ENCODE measurements at places on chromosomes 7 and 10. TPM values are rescaled to one million over a fixed set of nuclear protein-coding genes. Genes with fewer than 3 reads are reported as not detected.

Gene NYAP1
- 0.95 TPM for total RNA-seq

GRCh38 chr10:95650232-95650631 is 6.3 kb downstream of the ALDH18A1 start:
- DNase-seq = no peak
- no peaks in the 10 kb centered on the region for H3K27me3 ChIP-seq
- H3K4me3 ChIP-seq = no peak overlapping the region
- peaks cover 45% of the 10 kb centered on the region for H3K36me3 ChIP-seq
- no peak overlapping the region for H3K27ac ChIP-seq

Gene PHKG1
- 0.24 TPM for total RNA-seq

- DNase-seq = no peak
- H3K27me3 ChIP-seq = no peaks in the 10 kb centered on the region
- H3K4me3 ChIP-seq = no peak overlapping the region
- no peaks in the 10 kb centered on the region for H3K36me3 ChIP-seq
- H3K27ac ChIP-seq = no peak overlapping the region
Observed at GRCh38 chr10:129652021-129652420, 185.0 kb downstream of the MGMT start.

GRCh38 chr7:143435266-143435665 is 8.0 kb upstream of the TAS2R60 start:
- DNase-seq = no peak
- no peaks in the 10 kb centered on the region for H3K4me1 ChIP-seq
- H3K27ac ChIP-seq = no peak overlapping the region
- H3K27me3 ChIP-seq = peaks cover 22% of the 10 kb centered on the region
- H3K36me3 ChIP-seq = peaks cover 2% of the 10 kb centered on the region

GRCh38 chr10:97612386-97612785 is 20.9 kb downstream of the MORN4 start:
- H3K27ac ChIP-seq = peak overlapping the region; percentile 45
- peaks cover 26% of the 10 kb centered on the region for H3K4me1 ChIP-seq
- no peak for DNase-seq
- no peaks in the 10 kb centered on the region for H3K27me3 ChIP-seq
- H3K36me3 ChIP-seq = peaks cover 6% of the 10 kb centered on the region

GRCh38 chr7:139749545-139749944 is 28.3 kb downstream of the HIPK2 start:
- H3K4me1 ChIP-seq = peaks cover 89% of the 10 kb centered on the region
- no peak overlapping the region for H3K4me3 ChIP-seq
- no peaks in the 10 kb centered on the region for H3K27me3 ChIP-seq
- H3K36me3 ChIP-seq = peaks cover 2% of the 10 kb centered on the region
- peak overlapping the region; percentile 34 for H3K27ac ChIP-seq
- no peak for DNase-seq

Gene OPALIN
- total RNA-seq = not detected

Gene GARIN1A
- total RNA-seq = 2.8 TPM

- no peak for DNase-seq
- H3K36me3 ChIP-seq = no peaks in the 10 kb centered on the region
- no peak overlapping the region for H3K27ac ChIP-seq
- H3K4me1 ChIP-seq = no peaks in the 10 kb centered on the region
- no peak overlapping the region for H3K4me3 ChIP-seq
- H3K27me3 ChIP-seq = no peaks in the 10 kb centered on the region
Observed at GRCh38 chr10:131000743-131001142, 310.8 kb downstream of the TCERG1L start.

Gene CNNM1
- total RNA-seq = 0.36 TPM

DNA sequence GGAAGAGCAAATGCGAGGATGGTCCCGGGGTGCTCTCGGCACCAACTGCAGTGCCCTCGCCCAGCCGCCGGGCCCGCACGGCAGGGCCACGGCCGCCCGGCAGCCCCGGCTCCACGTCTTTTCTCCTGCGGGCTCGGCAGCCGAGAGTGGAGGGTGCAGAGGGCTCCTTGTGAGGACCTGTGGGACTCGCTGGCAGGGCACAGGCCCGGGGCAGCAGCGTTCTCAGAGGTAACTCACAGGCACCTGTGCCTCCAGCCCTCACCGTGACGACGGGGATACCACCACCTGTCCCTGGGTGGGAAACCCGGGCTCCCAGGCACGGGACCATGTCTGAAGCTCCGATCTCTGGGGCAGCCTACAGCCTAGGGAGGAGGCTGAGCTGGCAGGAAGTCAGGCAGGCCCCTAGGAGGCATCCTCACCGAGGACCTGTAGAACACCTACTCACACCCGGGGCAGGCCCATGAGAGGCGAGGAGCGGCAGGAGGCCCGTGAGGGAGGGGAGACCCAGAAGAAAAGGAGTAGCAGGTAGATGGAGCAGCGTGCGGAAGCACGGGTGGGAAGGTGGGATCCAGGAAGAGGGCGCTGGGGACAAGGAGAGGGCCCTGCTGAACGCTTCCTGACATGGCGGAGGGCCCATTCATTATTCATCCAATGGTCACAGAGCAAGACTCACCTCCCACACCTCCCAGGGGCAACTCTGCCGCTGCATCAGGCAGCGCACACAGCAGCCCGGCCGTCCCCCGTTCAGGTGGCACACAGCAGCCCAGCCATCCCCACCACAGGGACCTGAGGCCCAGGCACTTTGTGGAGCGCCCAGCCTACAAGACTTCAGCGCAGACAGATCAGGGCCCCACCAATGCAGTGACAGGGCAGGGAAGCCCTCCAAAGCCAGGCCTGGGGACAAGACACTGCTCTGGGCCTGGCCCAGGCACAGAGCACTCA is 244.9 kb downstream of the MAD1L1 start:
- no peaks in the 10 kb centered on the region for H3K27me3 ChIP-seq
- no peak overlapping the region for H3K27ac ChIP-seq
- H3K36me3 ChIP-seq = peaks cover 3% of the 10 kb centered on the region
- H3K4me1 ChIP-seq = no peaks in the 10 kb centered on the region
- DNase-seq = peak; percentile 87

Gene XPNPEP1
- 80.6 TPM for total RNA-seq

GRCh38 chr7:1218541-1219165 is 14.0 kb upstream of the UNCX start:
- no peak overlapping the region for H3K4me3 ChIP-seq
- H3K27ac ChIP-seq = no peak overlapping the region
- no peak for DNase-seq

Gene SFXN4
- 13.9 TPM for total RNA-seq

Gene PNLIP
- total RNA-seq = not detected

Gene GSTK1
- 70.1 TPM for total RNA-seq

GRCh38 chr10:20608503-20608902 is 288.6 kb downstream of the NEBL start:
- no peaks in the 10 kb centered on the region for H3K27me3 ChIP-seq
- DNase-seq = no peak
- peaks cover 1% of the 10 kb centered on the region for H3K36me3 ChIP-seq

DNA sequence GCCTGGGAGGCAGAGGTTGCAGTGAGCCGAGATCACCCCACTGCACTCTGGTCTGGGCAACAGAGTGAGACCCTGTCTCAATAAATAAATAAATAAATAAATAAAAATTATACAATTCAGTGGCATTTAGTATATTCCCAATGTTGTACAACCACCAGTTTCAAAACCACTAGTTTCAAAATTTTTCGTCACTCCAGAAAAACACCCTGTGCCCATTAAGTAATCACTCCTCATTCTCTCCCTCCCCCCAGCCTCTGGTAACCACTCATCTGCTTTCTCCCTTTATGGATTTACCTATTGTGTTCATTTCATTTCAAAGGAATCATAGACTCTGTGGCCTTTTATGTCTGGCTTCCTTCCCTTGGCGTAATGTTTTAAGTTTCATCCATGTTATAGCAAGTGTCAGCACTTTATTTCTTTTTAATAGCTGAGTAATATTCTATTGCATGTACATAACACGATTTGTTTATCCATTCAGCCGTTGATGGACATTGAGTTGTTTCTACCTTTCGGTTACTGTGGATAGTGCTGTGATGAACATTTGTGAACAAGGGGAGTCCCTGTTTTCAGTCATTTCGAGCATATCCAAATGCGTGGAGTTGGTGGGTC is 29.4 kb upstream of the GOLGA7B start:
- no peak overlapping the region for H3K4me3 ChIP-seq
- DNase-seq = no peak
- peaks cover 13% of the 10 kb centered on the region for H3K27me3 ChIP-seq

GRCh38 chr7:114534953-114535352 is 120.3 kb downstream of the FOXP2 start:
- no peak overlapping the region for H3K27ac ChIP-seq
- H3K4me1 ChIP-seq = peaks cover 36% of the 10 kb centered on the region
- no peaks in the 10 kb centered on the region for H3K27me3 ChIP-seq
- no peaks in the 10 kb centered on the region for H3K36me3 ChIP-seq
- no peak for DNase-seq

DNA sequence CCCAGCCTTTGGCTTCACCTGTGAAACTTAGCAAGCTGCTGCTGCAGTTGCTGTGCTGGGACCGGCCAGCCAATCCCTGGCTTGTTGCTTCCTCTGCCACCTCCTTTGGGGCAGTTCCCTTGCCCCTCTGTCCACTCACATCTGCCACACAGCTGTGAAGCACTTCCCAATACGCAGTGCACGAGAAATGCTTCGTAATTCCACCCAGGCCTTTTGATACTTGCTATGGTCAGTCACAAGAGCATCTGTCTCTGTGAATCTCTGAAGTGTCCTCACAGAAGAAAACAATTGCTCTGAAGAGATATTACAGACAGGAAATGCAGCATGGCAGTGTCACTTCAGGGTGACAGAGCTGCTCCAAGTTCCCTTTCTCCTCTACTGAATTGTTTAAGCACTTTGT is 208.5 kb downstream of the PTEN start:
- no peak overlapping the region for H3K27ac ChIP-seq
- no peak for DNase-seq
- H3K4me1 ChIP-seq = peaks cover 21% of the 10 kb centered on the region
- H3K4me3 ChIP-seq = no peak overlapping the region
- H3K36me3 ChIP-seq = no peaks in the 10 kb centered on the region
- H3K27me3 ChIP-seq = no peaks in the 10 kb centered on the region

GRCh38 chr7:22572937-22573336 is 72.9 kb upstream of the STEAP1B start:
- DNase-seq = no peak
- no peaks in the 10 kb centered on the region for H3K36me3 ChIP-seq
- peaks cover 43% of the 10 kb centered on the region for H3K4me1 ChIP-seq
- H3K27ac ChIP-seq = no peak overlapping the region
- peaks cover 3% of the 10 kb centered on the region for H3K27me3 ChIP-seq
- H3K4me3 ChIP-seq = no peak overlapping the region

GRCh38 chr10:7192831-7193361 is 217.9 kb downstream of the SFMBT2 start:
- no peak overlapping the region for H3K27ac ChIP-seq
- peaks cover 19% of the 10 kb centered on the region for H3K36me3 ChIP-seq
- H3K27me3 ChIP-seq = no peaks in the 10 kb centered on the region

Gene PHTF2
- total RNA-seq = 52.6 TPM

- no peak overlapping the region for H3K27ac ChIP-seq
- no peak overlapping the region for H3K4me3 ChIP-seq
- H3K27me3 ChIP-seq = peaks cover 23% of the 10 kb centered on the region
- no peaks in the 10 kb centered on the region for H3K36me3 ChIP-seq
- DNase-seq = no peak
Observed at GRCh38 chr10:25766213-25766612, 167.8 kb upstream of the MYO3A start.

GRCh38 chr7:101922631-101923601 is 105.5 kb downstream of the CUX1 start:
- peaks cover 34% of the 10 kb centered on the region for H3K4me1 ChIP-seq
- H3K4me3 ChIP-seq = no peak overlapping the region
- no peaks in the 10 kb centered on the region for H3K27me3 ChIP-seq
- DNase-seq = peak; percentile 79
- H3K27ac ChIP-seq = peak overlapping the region; percentile 99

Gene CDHR3
- 1.9 TPM for total RNA-seq

Gene OR2A7
- total RNA-seq = 0.68 TPM

- no peak overlapping the region for H3K4me3 ChIP-seq
- peaks cover 40% of the 10 kb centered on the region for H3K36me3 ChIP-seq
- no peaks in the 10 kb centered on the region for H3K27me3 ChIP-seq
- H3K27ac ChIP-seq = no peak overlapping the region
- DNase-seq = no peak
- H3K4me1 ChIP-seq = no peaks in the 10 kb centered on the region
Observed at GRCh38 chr10:71290331-71290730, 28.7 kb upstream of the SLC29A3 start.

GRCh38 chr7:5421714-5422395 is 1.8 kb downstream of the TNRC18 start:
- peak overlapping the region; percentile 98 for H3K27ac ChIP-seq
- DNase-seq = no peak
- no peaks in the 10 kb centered on the region for H3K27me3 ChIP-seq
- peaks cover 4% of the 10 kb centered on the region for H3K36me3 ChIP-seq
- H3K4me1 ChIP-seq = peaks cover 22% of the 10 kb centered on the region
- H3K4me3 ChIP-seq = peak overlapping the region; percentile 86

- H3K27ac ChIP-seq = no peak overlapping the region
- no peaks in the 10 kb centered on the region for H3K27me3 ChIP-seq
- no peak for DNase-seq
- no peak overlapping the region for H3K4me3 ChIP-seq
- H3K36me3 ChIP-seq = peaks cover 20% of the 10 kb centered on the region
Observed at GRCh38 chr7:149296368-149296767, 34.4 kb downstream of the ZNF783 start.

Gene CPA2
- total RNA-seq = not detected

GRCh38 chr10:73780966-73781365 is 882 bp upstream of the CHCHD1 start:
- H3K4me1 ChIP-seq = peaks cover 44% of the 10 kb centered on the region
- peaks cover 8% of the 10 kb centered on the region for H3K36me3 ChIP-seq
- peak overlapping the region; percentile 99 for H3K27ac ChIP-seq
- DNase-seq = no peak
- H3K27me3 ChIP-seq = no peaks in the 10 kb centered on the region

- peaks cover 59% of the 10 kb centered on the region for H3K36me3 ChIP-seq
- peaks cover 82% of the 10 kb centered on the region for H3K4me1 ChIP-seq
- peak overlapping the region; percentile 82 for H3K27ac ChIP-seq
- no peaks in the 10 kb centered on the region for H3K27me3 ChIP-seq
- H3K4me3 ChIP-seq = peak overlapping the region; percentile 54
Observed at GRCh38 chr10:62053860-62054259, 152.4 kb downstream of the ARID5B start.

DNA sequence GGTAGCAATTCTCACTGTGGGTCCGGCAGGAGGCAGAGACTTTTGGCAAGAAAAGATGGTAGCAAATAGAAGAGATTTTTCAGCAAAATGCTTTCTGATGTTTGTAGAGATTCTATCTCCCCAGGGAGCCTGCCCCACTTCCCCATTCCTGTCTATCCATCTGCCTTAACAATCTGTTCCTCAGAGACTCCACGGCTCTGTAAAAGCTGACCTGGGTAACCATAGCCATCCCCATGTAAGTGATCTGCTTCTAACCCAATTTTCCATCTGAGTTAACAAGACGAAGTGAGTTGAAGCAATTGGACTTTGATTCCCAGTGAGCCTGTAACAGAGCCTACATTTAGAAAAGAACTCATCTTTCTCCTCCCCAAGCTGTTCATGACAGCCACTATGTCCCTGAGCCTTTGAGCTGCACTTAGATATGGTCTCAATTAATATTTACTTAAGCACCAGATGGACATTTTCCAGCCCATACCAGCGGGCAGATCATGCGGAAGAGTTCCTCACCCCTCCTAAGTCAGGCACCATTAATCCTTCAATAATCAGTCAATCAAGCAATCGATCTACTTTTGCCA is 896.1 kb downstream of the CCSER2 start:
- no peaks in the 10 kb centered on the region for H3K27me3 ChIP-seq
- DNase-seq = no peak
- no peaks in the 10 kb centered on the region for H3K36me3 ChIP-seq
- no peak overlapping the region for H3K27ac ChIP-seq
- H3K4me3 ChIP-seq = no peak overlapping the region
- H3K4me1 ChIP-seq = no peaks in the 10 kb centered on the region
